ENCODE measurements at places on chromosomes 5 and 9.

- no peak for DNase-seq
Measured at GRCh38 chr5:151174612-151175101, 17.1 kb upstream of the ANXA6 start.

DNA sequence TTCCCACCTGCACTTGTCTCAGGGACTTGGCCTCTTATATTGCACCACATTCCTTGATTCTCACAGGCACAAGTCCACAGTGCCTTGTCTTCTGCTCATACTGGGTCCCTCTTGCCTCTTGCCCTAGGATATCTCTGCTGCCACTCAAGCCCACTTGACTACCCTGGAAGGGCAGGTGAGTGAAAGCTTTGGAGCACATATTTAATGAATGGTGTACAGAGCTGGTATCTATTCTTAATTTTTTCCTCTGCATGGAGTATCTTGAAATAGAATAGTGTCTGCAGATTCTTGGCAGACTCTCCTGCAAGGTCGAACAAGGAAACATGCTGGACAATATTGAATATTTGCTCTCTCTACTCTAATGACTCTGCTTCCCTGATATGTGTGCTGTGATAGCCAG lies 1248.0 kb downstream of the MAT2B start:
- no peak for DNase-seq

GRCh38 chr5:9176641-9177040 lies 369.2 kb downstream of the SEMA5A start:
- no peak for DNase-seq

- DNase-seq, result no peak
Measured at GRCh38 chr9:108259917-108260675, 595.7 kb downstream of the ACTL7B start.

GRCh38 chr5:34042321-34042720 lies 692 bp downstream of the C1QTNF3 start:
- no peak for DNase-seq

DNA sequence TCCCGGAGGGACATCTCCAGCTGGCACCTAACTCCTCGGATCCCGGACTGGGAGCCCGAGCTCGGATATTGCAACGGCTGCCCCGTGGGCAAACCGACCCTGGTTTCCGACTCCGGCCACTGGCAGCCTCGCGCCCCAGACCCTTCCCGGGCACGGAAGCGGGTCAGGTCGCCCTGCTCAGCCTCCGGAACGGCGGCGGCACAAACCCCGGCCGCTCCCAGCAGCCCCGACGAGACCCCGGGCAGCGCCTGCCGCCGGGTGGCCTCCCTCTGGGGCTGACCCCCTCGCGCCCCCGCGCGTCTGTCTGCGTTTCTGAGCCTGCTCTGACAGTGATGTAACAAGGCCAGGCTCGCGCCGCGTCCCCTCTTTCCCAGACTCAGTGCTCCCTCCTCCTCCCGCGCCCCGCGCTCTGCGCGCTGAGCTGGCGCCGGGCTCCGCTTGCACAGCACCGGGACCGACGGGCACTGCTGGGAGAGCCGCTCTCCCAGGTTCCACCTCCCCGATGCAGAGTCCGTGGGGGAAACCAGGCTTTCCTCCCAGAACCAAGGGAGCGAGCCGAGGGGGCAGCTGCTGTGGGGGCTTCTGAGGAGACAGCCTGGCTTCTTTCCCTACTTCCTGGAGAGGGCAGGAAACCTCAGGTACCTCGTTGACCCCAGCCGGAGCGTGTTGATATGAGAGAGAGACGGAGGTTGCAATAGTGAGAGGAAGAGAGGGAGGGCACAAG lies at the start of gene TMEM215:
TSS of gene TMEM215 (plus strand) at position 373 of the 724 bp plus-strand sequence. CDS start 644 bp downstream, outside the sequence.
- no peak for DNase-seq

DNA sequence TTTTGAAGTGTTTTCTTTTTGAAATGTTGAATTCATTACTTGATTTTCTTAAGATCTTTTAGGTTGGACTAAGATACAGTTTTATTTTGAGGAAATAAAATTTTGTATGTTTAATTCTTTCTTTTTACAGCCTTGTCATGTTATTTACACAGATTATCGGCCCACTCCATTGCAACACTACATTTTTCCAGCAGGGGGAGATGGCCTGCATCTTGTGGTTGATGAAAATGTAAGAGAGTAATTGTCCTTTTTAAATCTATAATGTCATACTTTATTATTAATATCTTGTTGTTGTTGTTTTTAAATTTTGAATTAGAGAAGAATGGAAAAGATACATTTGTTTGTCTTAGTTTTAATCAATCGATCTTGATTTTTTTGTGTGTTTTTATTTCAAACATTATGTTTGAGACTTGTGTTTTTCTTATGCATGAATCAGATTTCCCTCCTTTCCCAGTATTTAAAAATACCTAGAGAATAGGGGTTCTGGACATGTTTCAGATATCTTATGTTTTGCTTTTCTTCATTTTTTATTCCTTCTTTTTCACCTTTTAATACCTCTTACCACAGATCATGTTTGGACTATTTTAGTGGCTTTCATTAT lies 36.7 kb downstream of the MTREX start:
- DNase-seq, result peak; percentile 31

DNA sequence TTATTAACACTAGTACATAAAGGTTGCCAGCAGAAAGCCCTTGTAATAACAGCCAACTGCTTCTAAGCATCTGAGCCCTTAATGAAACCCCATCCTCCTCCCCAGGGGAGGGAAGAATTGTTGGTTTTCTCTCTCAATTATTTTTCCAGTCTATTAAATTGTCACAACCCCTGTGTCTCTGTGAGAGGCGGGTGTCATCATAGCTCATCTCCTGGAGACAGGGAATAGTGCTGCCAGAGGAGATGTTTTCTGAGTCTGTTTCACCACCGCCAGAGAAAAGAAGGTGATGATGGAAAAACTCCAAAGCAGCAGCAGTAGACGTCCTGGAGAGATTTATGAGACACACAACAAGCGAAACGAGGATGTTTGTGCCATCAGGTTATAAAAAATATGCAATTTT lies 271.1 kb upstream of the NMUR2 start:
- no peak for DNase-seq

DNA sequence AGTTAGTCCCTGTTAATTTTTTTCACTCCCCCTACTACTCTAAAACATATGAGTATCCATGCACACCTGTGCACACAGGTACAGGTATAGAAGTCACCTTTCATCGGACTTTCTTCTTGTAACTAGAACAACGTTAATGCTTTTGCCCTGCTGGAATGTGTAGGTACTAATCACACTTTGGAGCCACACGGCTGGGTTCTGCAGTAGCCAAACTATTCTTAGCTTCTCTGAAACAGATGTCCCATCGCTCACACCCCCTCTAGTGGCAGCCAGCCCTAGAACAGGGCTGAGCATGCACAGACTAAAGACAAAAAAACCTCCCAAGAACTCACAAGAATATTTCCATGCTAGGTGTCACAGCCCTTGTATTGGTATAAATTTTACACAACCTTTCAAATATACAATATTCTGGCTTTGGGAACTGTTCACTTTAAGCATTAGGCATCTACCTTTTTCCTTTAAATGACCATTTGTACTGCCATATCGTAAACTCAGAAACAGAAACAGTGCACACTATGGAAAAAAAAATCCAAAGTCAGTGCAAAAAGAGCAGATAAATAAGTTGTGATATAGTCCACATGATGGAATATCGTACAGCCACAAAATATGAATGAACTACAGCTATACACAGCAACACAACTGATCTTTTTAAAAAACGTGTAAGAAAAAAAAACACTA lies 64.0 kb downstream of the RETREG1 start:
- DNase-seq, result no peak

All from AG09319 (cell line).